Effector memory CD4-positive, alpha-beta T cell (primary cell): ENCODE measurements at places on chromosomes 12 and 14.

- DNase-seq: peak; percentile 30
These were observed 585 bp upstream of the DYRK2 start for GRCh38 chr12:67647799-67648520.

- no peak for DNase-seq
These were observed 7.8 kb downstream of the KRT1 start for GRCh38 chr12:52672321-52672933.

DNA sequence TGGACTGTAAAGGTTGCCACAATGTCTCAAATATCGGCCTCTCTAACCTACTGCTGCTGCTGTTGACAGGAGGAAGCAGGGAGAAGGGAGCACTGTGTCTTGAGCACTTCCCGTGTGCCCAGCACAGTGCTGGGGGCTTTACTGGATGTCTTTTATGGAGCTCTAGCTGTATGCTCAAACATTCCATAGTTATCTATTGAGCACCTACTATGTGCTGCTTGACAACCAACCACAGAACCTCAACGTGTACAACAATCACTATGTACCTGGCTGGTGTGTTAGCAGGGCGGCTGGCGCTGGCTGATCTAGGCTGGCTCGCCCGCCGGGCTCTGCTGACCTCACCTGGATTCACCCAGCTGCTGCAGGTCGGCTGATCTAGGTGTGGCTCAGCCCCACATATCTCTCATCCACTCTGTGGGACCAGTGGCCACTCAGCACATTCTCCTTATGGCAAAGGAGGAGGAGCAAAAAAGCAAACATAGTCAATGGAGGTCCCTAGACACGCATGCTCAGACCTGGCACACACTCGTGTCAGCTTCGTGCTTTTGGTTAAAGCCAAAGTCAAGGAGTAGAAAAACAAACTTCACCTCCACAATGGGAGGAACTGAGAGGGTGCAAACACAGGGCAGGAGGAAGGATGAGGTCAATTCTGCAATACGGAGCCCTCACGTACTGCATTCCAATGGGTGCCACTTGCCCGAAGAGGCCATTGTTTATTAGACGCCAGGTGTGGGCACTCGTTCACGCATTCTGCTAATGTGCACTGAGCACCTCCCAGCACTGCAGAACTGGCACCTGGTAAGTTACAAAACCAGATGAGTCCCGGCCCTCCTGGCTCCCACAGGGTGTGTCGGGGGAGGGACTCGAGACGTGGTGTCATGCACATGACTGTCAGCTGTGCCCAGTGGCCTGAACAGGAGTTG is 147.2 kb downstream of the SCARB1 start:
- no peak for DNase-seq

DNA sequence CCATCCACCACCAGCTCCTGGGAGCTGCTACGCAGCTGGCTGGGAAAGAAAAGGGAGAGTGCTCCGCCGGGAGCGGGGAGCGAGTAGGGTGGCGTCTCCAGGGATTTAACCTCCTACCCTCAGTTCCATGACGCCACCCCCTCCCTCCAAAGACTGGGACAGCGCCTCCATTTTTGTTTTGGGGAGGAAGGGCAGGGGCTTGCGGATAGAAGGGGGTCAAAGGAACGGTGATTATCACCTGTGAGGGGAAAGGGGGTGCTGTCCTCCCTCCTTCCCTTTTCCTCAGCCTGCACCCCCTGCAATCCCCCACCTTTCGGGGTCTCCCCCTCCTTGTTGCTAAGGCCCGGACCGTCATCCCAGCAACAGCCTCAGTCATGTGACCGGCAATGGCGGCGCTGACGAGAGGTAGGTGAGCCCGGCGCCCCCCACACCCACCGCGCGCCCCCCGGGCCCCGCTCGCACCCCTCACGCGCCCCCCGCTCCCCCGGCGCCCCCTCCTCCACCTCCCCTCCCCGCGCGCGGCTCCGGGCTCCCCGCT is at the start of gene DTX3:
Gene DTX3 (plus strand): TSS at position 371 of the 538 bp plus-strand sequence. CDS start 1,694 bp downstream, outside the sequence.
- DNase-seq: peak; percentile 21

- DNase-seq: no peak
These were observed 183.6 kb upstream of the PZP start for GRCh38 chr12:9391815-9392214.

DNA sequence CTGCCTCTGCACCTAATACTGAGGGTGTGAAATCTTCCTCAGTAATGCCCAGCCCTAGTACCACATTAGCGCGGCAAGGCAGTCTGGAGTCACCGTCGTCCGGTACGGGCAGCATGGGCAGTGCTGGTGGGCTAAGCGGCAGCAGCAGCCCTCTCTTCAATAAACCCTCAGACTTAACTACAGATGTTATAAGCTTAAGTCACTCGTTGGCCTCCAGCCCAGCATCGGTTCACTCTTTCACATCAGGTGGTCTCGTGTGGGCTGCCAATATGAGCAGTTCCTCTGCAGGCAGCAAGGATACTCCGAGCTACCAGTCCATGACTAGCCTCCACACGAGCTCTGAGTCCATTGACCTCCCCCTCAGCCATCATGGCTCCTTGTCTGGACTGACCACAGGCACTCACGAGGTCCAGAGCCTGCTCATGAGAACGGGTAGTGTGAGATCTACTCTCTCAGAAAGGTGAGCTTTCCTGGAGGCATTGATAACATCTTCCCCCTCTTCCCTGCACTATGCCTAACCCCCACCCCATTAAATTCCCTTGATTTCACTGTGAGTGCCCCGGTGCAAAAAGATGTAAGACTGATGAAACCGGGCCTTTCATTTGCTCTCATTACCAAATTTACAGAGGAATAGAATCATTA is 291.4 kb downstream of the NAV3 start:
- DNase-seq: no peak
